ENCODE measurements at places on chromosomes 11 and 22. TPM values are rescaled to one million over a fixed set of nuclear protein-coding genes. Genes with fewer than 3 reads are reported as not detected.

DNA sequence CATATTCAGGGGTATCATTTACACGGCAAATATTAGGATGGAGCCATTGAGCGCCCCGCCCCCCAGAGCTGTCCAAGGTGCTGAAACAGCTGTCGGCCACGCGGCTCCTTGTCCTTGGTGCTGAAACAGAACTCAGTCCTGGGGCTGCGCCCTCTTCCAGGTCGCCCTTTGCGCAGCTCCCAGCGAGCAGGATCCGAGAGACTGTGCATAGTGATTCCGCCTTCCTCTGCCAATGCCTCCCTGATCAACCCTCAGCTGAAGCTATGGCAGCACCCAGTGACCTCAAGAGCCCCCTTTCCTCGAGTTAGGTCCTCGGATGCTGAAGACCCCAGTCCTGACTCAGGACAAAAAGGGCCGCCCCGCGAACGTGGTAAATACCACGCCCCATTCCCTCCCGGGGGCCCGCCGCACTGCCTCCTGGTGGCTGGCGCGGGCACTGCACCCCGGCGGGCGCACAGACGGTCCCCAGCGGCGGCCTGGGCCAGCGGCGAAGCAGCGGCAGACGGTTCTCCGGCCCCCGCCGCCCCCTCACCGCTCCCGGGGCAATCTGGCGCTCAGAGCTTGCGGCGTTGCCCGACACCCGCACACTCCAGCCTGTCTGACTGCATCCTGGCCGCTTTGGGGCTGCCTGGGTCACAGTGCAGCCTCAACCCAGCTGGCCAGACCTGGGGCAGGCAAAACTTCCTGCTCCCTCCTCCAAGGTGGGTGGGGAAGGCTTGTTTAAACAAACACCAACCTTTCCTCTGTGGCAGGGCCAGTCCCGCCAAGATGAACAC is 13.4 kb downstream of the SYT7 start:
- H3K36me3 ChIP-seq: no peaks in the 10 kb centered on the region
- peak overlapping the region; percentile 55 for H3K27ac ChIP-seq
- DNase-seq: peak; percentile 91
- H3K4me3 ChIP-seq: peak overlapping the region; percentile 70

- DNase-seq: peak; percentile 63
- H3K27ac ChIP-seq: no peak overlapping the region
- H3K36me3 ChIP-seq: peaks cover 12% of the 10 kb centered on the region
- H3K4me3 ChIP-seq: no peak overlapping the region
- H3K27me3 ChIP-seq: peaks cover 22% of the 10 kb centered on the region
- H3K4me1 ChIP-seq: no peaks in the 10 kb centered on the region
Observed at GRCh38 chr11:6626971-6627761, 7.9 kb upstream of the TPP1 start.

Gene SLC22A9
- total RNA-seq: 0.19 TPM

Gene CALCB
- not detected for total RNA-seq

GRCh38 chr11:76808171-76808570 is 25.0 kb downstream of the TSKU start:
- H3K36me3 ChIP-seq: no peaks in the 10 kb centered on the region
- peaks cover 5% of the 10 kb centered on the region for H3K27me3 ChIP-seq
- H3K27ac ChIP-seq: no peak overlapping the region
- no peak for DNase-seq
- H3K4me3 ChIP-seq: no peak overlapping the region

Gene DEUP1
- 0.40 TPM for total RNA-seq

Gene CCND1
- 299 TPM for total RNA-seq

DNA sequence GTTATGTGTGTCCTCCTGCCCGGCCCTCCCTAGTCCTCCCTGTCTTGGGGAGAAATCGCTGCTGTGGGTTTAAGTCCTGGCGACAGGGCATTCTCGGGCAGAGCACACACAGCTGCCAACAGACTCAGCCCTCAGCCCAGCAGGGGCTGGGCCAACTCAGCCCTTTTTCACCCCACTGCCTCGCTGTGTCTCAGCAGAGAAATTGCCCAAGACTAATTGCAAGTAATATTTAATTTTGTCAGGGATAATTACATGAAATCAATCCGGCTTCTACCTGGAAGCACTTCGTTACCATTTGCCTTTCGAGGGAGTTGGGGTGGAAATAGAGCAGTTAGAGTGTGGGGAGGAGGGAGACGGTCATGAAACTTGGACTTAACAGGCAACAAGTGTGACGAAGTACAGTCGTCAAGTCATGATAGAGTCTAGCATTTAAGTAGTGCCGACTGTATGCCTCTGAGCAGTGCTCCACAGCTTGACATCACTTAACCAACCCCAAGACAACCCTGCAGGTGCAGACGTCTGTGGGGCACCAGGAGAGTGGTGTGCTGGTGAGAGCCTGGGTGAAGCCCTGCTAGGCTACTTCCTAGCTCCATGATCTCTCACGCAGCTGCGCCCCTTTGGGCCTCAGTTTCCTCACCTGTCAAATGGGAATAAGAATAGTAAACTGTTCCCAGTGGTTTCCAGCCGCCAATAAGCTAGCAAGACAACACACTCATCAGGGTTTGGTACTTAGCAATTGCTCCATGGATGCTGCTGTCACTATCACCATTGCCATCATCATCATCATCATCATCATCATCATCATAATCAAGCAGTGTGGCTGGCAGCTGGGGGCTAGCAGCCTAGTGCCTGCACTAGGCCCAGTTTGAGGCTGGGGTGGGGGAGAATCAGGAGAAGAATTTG is 29.2 kb downstream of the MN1 start:
- H3K4me1 ChIP-seq: peaks cover 34% of the 10 kb centered on the region
- no peak for DNase-seq
- H3K27ac ChIP-seq: no peak overlapping the region
- H3K4me3 ChIP-seq: no peak overlapping the region
- H3K27me3 ChIP-seq: peaks cover 3% of the 10 kb centered on the region
- H3K36me3 ChIP-seq: no peaks in the 10 kb centered on the region

DNA sequence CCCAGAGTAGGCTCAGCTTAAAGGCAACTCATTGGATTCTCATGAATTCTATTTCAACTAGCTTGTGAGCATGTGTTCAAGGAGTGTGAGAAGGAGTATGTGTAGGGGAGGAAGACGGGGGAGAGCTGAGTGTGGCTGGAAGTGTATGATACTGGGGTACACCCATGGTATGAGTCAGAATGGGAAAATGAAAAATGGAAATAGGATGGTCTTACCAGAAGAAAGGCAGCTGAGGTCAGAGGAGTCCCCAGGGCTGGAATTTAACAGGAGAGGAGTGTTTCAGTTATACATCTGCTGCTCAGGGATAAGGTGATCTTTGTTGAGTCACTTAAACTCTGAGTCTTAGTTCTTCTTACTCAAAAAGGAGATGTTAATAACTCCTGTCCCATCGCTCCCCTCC is 6.7 kb upstream of the ADAMTS15 start:
- H3K4me1 ChIP-seq: no peaks in the 10 kb centered on the region
- peaks cover 25% of the 10 kb centered on the region for H3K27me3 ChIP-seq
- no peaks in the 10 kb centered on the region for H3K36me3 ChIP-seq

GRCh38 chr11:63840356-63841060 is 1.6 kb downstream of the MARK2 start:
- H3K4me3 ChIP-seq: peak overlapping the region; percentile 93
- peaks cover 50% of the 10 kb centered on the region for H3K4me1 ChIP-seq
- H3K27ac ChIP-seq: peak overlapping the region; percentile 89
- H3K27me3 ChIP-seq: no peaks in the 10 kb centered on the region

GRCh38 chr22:47678636-47679287 is 916.3 kb downstream of the TBC1D22A start:
- no peak overlapping the region for H3K27ac ChIP-seq
- no peak overlapping the region for H3K4me3 ChIP-seq
- H3K27me3 ChIP-seq: peaks cover 2% of the 10 kb centered on the region
- no peaks in the 10 kb centered on the region for H3K4me1 ChIP-seq

- H3K4me3 ChIP-seq: no peak overlapping the region
- H3K4me1 ChIP-seq: peaks cover 8% of the 10 kb centered on the region
- no peaks in the 10 kb centered on the region for H3K36me3 ChIP-seq
- no peak for DNase-seq
Observed at GRCh38 chr11:10743354-10744000, 7.6 kb upstream of the CTR9 start.

DNA sequence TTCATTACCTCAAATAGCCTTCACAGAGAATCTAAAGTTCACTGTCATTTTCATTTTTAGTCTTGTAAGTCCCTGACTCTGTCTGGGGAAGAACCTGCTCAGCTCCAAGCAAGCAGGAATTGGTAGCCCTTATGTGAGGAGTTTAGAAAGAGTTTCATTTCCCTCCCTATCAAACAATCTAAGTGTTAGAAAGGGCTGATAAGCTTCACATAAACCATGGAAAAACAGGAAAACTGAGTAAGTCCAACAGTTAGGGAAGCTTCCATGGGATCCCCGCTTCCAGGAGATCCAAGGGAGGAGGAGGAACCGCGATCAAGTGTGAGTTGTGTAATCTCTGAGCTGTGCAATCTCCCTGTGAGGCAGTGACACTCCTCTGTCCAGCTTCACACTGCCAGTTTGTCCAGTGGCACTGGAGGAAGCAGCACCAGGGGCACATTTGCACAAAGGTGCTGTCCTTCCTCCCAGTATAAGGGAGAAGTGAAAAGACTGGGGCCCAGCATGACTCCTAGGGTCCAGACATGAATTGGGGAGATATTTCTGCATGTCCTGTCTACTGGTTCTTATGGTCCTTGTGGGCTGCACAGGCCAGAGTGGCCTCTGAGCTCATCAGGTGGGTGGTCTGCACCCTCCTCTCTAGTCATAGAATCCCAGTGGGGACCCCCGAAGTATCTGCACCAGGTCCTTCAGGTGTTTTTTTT is 4.3 kb downstream of the PRAME start:
- no peak overlapping the region for H3K27ac ChIP-seq
- no peak for DNase-seq
- no peaks in the 10 kb centered on the region for H3K36me3 ChIP-seq
- H3K4me1 ChIP-seq: no peaks in the 10 kb centered on the region

Gene ZNF280B
- total RNA-seq: 1.1 TPM

Gene TRIM21
- total RNA-seq: 31.1 TPM

- H3K27ac ChIP-seq: no peak overlapping the region
- no peak for DNase-seq
- H3K4me1 ChIP-seq: no peaks in the 10 kb centered on the region
Observed at GRCh38 chr22:49883294-49883640, 29.6 kb downstream of the ZBED4 start.

Gene SMIM38
- total RNA-seq: 0.52 TPM

- H3K36me3 ChIP-seq: no peaks in the 10 kb centered on the region
- H3K27ac ChIP-seq: no peak within 1 kb of the TSS
- no peak for DNase-seq
- peak within 1 kb of the TSS; percentile 78 for H3K4me3 ChIP-seq
- H3K27me3 ChIP-seq: peaks cover 13% of the 10 kb centered on the region
- H3K4me1 ChIP-seq: peaks cover 23% of the 10 kb centered on the region
Observed at GRCh38 chr11:41459465-41460401, at the start of gene LRRC4C. TSS of gene LRRC4C (minus strand) at chr11:41459652.

Measured in type B pancreatic cell (in vitro differentiated cells).